Right lung (tissue), 10 donors: ENCODE measurements at places on chromosomes 12 and 14. TPM values are rescaled to one million over a fixed set of nuclear protein-coding genes. Genes with fewer than 3 reads are reported as not detected.

The IFI27L2 gene
- 29.9 TPM for polyA plus RNA-seq

The KLRF2 gene
- not detected for polyA plus RNA-seq

The GLT8D2 gene
- polyA plus RNA-seq, result 29.0 TPM

The TMEM179 gene
- polyA plus RNA-seq, result 1.5 TPM

The DGLUCY gene
- polyA plus RNA-seq, result 53.0 TPM

The CLEC9A gene
- 1.8 TPM for polyA plus RNA-seq

The GALNT9 gene
- polyA plus RNA-seq, result 3.5 TPM
